Type B pancreatic cell (in vitro differentiated cells): ENCODE measurements at places on chromosomes 13 and 19. TPM values are rescaled to one million over a fixed set of nuclear protein-coding genes. Genes with fewer than 3 reads are reported as not detected.

- peaks cover 4% of the 10 kb centered on the region for H3K4me1 ChIP-seq
- DNase-seq = no peak
These were observed 8.8 kb upstream of the BBC3 start for GRCh38 chr19:47239610-47240296.

- H3K27ac ChIP-seq = peak overlapping the region; percentile 57
- peaks cover 23% of the 10 kb centered on the region for H3K4me1 ChIP-seq
- no peak for DNase-seq
- no peaks in the 10 kb centered on the region for H3K27me3 ChIP-seq
These were observed 2.0 kb downstream of the UHRF1 start for GRCh38 chr19:4911314-4911713.

- H3K4me3 ChIP-seq = peak overlapping the region; percentile 8
- no peaks in the 10 kb centered on the region for H3K27me3 ChIP-seq
- peaks cover 3% of the 10 kb centered on the region for H3K36me3 ChIP-seq
- no peak overlapping the region for H3K27ac ChIP-seq
- DNase-seq = no peak
These were observed 2.6 kb upstream of the CARD8 start for GRCh38 chr19:48258350-48258749.

DNA sequence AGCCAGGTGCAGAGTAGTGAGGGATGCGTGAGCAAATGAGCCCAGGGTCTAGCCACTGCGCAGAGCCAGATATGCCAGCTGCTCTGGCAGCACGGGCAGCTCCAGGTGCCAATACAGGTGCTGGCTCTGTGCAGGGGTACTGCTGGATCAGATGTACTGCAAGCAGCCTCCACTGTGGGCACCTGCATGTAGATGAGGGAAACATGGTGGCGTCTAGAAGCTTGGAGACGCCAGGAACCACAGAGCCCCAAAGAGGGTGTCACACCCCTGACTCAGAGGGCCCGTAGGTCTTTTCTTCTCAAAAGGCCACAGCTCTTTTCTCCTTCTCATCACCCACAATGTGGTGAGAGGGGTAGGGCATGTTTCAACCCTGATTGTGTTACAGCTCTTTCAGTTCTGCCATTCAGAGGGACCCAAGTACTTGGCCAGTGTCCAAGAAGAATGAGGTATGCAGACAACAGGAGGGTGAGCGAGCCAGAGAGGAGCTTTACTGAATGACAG lies 244.4 kb upstream of the SLITRK1 start:
- H3K27ac ChIP-seq = no peak overlapping the region
- no peaks in the 10 kb centered on the region for H3K27me3 ChIP-seq
- DNase-seq = no peak
- H3K36me3 ChIP-seq = no peaks in the 10 kb centered on the region
- no peak overlapping the region for H3K4me3 ChIP-seq

GRCh38 chr13:24097064-24097463 lies 63.5 kb upstream of the SPATA13 start:
- H3K27ac ChIP-seq = no peak overlapping the region
- no peak overlapping the region for H3K4me3 ChIP-seq
- DNase-seq = no peak
- no peaks in the 10 kb centered on the region for H3K36me3 ChIP-seq
- no peaks in the 10 kb centered on the region for H3K27me3 ChIP-seq

- H3K4me1 ChIP-seq = no peaks in the 10 kb centered on the region
- no peak overlapping the region for H3K4me3 ChIP-seq
- DNase-seq = no peak
- peaks cover 25% of the 10 kb centered on the region for H3K27me3 ChIP-seq
- H3K36me3 ChIP-seq = no peaks in the 10 kb centered on the region
These were observed 27.7 kb upstream of the NFIC start for GRCh38 chr19:3338541-3339181.

DNA sequence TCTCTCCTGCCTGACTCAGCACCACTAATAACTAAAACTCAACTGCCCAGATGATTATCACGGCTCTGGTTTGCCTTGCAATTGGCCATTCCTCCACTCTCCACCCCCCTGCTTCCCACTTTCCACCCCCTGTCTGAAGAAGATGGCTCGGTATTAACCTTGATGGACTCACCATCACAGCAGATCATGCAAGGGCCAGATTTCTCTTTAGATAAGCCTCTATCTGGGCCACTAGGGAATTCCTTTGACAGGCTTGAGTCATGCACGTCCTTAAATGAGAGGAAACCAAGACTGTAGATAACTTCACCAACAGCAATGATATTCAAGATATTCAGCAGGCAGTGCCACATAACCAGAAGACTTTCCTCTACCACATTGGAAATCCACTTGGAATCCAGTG lies 131.1 kb upstream of the NBEA start:
- no peak overlapping the region for H3K27ac ChIP-seq
- no peaks in the 10 kb centered on the region for H3K27me3 ChIP-seq
- H3K4me1 ChIP-seq = peaks cover 5% of the 10 kb centered on the region
- DNase-seq = no peak
- no peak overlapping the region for H3K4me3 ChIP-seq
- no peaks in the 10 kb centered on the region for H3K36me3 ChIP-seq

- H3K27ac ChIP-seq = no peak overlapping the region
- H3K4me3 ChIP-seq = no peak overlapping the region
- DNase-seq = no peak
- no peaks in the 10 kb centered on the region for H3K4me1 ChIP-seq
- peaks cover 20% of the 10 kb centered on the region for H3K27me3 ChIP-seq
These were observed 3.8 kb upstream of the RETN start for GRCh38 chr19:7665076-7665475.

- DNase-seq = no peak
- peaks cover 13% of the 10 kb centered on the region for H3K36me3 ChIP-seq
- H3K4me1 ChIP-seq = peaks cover 18% of the 10 kb centered on the region
These were observed 2.9 kb downstream of the WDR83 start for GRCh38 chr19:12669270-12670158.

DNA sequence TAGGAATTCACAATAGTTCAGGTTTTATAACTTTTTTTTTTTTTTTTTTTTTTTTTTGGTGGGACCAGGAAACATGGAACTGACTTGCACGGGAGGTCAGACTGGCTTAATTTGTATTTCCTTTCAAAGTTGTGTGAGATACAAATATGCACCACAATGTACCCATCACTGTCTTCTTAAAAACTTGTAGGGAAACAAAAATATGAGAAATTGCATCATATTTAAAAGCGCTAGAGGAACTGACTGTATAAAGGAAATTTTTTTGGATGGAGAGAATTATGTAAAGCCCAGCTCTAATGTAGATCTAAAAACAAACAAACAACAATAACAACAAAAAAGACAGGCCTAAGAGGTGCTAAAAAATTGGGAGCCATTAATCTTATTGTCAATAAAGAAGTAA lies 246.5 kb downstream of the DCT start:
- peaks cover 10% of the 10 kb centered on the region for H3K36me3 ChIP-seq
- H3K4me3 ChIP-seq = no peak overlapping the region
- no peak overlapping the region for H3K27ac ChIP-seq
- H3K4me1 ChIP-seq = peaks cover 23% of the 10 kb centered on the region

- no peak for DNase-seq
- H3K4me1 ChIP-seq = peaks cover 4% of the 10 kb centered on the region
- no peak within 1 kb of the TSS for H3K27ac ChIP-seq
- peaks cover 6% of the 10 kb centered on the region for H3K27me3 ChIP-seq
- no peaks in the 10 kb centered on the region for H3K36me3 ChIP-seq
These were observed at the start of gene SBK2 for GRCh38 chr19:55536951-55537740. Gene SBK2 (minus strand): TSS chr19:55537133. CDS start chr19:55536294, 839 bp downstream.

- peaks cover 75% of the 10 kb centered on the region for H3K4me1 ChIP-seq
- H3K4me3 ChIP-seq = no peak overlapping the region
- no peaks in the 10 kb centered on the region for H3K27me3 ChIP-seq
- H3K27ac ChIP-seq = no peak overlapping the region
These were observed 37.8 kb downstream of the BRD4 start for GRCh38 chr19:15294561-15294990.

DNA sequence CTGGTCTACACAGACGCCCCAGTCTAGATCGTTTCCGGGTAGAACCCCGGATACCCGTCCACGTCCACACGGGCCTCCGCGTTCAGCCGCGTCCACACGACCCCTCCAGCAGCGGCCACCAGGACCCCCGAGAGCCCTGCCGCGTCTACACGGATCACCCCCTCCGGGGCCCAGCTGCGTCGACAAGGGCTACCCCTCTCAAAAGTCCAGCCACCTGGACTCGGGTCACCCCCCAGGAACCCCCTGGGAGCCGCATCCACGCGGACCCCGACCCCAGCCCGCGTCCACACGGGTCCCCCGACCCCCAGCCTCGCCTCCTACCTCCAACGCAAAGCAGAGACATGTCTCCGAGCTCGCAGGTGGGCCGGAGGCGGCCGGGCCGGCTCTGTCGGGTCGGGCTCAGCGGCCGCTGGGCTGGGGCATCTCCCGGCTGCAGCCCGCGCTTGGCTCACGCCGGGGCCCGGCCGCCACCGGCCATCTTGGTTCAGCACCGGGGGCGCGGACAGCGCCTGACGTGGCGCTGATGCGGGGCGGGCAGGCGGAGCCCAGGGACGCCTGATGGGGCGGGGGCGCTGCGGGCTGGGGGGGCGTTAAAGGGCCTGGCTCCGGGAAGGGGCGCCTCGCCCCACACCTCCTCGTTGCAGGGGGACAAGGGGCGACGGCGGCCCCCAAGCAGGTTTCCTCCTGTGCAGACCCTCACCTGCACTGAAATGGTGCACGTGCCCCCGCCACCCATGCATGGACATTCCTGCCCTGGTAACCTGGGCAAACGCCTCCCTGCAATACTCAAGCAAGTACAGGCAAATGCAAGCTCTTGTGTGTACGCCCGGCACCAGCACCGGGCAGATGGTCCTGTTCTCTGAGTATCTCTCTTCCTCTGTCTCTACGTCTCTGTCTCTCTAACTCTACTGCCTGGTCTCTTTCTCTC lies at the start of gene UNC13A:
TSS of gene UNC13A (minus strand) at position 498 of the 928 bp plus-strand sequence. CDS start at position 343, 155 bp downstream.
- peak within 1 kb of the TSS; percentile 85 for H3K4me3 ChIP-seq
- peak; percentile 82 for DNase-seq
- H3K36me3 ChIP-seq = no peaks in the 10 kb centered on the region
- H3K27ac ChIP-seq = peak within 1 kb of the TSS; percentile 44
- peaks cover 67% of the 10 kb centered on the region for H3K27me3 ChIP-seq

The CNFN gene
- 3.3 and 5.6 TPM in 2 replicates for total RNA-seq

The ZNF850 gene
- 10.4 and 11.3 TPM in 2 replicates for total RNA-seq

The LAIR1 gene
- not detected in 2 replicates for total RNA-seq

The CACNG7 gene
- total RNA-seq = 0.67 and 6.0 TPM in 2 replicates

The TJP3 gene
- 20.0 and 53.8 TPM in 2 replicates for total RNA-seq
